ENCODE measurements at places on chromosomes 13 and 19.
A peak's percentile ranks its signal among the peaks of the same experiment; 100 is the strongest.

DNA sequence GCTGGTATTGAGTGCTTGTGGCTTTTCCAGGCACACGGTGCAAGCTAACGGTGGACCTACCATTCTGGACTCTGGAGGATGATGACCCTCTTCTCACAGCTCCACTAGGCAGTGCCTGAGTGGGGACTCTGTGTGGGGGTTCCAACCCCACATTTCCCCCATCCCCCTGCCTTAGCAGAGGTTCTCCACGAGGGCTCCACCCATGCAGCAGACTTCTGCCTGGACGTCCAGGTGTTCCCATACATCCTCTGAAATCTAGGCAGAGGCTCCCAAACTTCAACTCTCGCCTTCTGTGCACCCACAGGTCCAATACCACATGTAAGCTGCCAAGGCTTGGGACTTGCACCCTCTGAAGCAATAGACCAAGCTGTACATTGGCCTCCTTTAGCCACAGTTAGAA is 25.3 kb upstream of the ZSCAN18 start:
- no peak for DNase-seq

GRCh38 chr19:45079911-45080370 is 881 bp downstream of the GEMIN7 start:
- no peak for DNase-seq

GRCh38 chr19:53871454-53871853 is 3.8 kb downstream of the MYADM start:
- DNase-seq = no peak

GRCh38 chr19:48674921-48675824 is 2.4 kb upstream of the NTN5 start:
- DNase-seq = peak; percentile 93

DNA sequence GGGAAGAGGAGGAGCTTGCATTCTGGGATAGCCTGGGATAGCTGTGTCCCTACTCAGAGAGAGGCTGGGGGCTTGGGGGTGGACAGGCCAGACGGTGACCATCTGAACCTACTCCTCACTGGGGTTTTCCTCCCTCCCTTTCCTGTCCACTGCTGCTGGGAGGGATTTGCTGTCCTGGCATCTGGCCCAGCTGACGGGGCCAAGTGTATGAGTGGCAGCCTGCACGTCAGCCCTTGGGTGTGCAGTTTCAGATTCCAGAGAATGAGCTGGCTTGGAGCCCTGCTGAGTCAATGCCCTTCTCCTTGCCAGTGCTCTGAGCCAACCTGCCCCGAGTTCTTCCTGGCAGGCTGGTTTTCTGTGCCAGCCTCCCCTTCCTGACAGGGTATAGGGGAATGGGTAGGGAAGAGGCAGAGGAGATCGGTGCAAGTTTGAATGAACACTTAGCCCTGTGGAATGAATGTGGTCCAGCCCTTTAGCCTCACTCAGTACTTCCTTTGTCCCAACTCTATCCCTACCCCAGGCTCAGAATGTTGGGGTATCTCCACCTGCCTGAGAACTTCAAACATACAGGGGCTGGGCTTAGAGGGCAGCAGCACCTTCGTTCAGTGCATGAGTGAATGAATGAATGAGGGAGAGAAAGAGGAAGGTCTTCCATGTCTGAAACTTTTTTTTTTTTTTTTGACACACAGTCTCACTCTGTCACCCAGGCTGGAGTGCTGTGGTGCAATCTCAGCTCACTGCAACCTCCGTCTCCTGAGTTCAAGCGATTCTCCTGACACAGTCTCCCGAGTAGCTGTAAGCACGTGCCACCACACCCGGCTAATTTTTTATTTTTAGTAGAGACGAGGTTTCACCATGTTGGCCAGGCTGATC is 1.8 kb upstream of the ANGPTL4 start:
- peak; percentile 13 for DNase-seq

- DNase-seq = no peak
Measured at GRCh38 chr13:33441015-33441414, 155.5 kb upstream of the STARD13 start.

- no peak for DNase-seq
Measured at GRCh38 chr13:33913829-33914228, 95.9 kb downstream of the RFC3 start.

GRCh38 chr13:51978796-51979556 is 32.3 kb downstream of the ATP7B start:
- DNase-seq = no peak

GRCh38 chr19:35164418-35164817 is 9.9 kb downstream of the FXYD5 start:
- no peak for DNase-seq

DNA sequence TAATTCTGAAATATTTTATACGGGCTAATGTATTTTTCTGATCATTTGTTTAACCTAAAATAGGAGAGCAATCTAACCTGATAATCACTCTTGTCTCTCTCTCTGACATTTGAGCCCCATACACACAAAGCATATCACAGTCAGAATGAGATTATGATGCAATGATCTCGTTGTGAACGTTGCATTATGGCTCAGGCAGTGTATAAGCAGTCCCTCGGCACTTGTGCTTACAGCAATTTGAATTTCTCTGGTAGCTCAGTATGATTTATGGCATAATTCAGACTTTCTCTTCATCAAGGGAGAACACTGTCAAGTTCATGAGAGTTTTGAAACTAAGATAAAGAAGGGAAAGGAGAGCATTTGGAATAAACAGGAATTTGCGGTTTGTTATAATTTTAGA is 256.1 kb downstream of the DACH1 start:
- no peak for DNase-seq

DNA sequence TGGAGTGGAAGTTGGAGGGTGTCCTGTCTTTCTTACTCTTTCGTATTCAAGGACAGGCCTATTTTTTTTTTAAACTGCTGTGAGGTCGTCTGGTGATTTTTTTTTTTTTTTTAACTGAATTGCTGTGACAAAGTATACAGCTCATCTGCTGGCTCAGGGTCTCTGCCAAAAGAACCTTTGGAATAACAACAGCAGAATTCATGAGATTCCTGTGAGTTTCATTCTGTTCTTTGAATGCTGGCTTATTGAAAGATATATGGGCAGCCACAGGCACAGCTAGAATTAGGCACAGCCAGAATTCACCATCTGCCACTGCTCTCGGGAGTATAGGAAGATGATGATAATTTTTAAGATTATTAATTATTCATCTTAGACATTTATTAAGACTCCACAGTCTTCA is 21.4 kb upstream of the FRY start:
- no peak for DNase-seq

DNA sequence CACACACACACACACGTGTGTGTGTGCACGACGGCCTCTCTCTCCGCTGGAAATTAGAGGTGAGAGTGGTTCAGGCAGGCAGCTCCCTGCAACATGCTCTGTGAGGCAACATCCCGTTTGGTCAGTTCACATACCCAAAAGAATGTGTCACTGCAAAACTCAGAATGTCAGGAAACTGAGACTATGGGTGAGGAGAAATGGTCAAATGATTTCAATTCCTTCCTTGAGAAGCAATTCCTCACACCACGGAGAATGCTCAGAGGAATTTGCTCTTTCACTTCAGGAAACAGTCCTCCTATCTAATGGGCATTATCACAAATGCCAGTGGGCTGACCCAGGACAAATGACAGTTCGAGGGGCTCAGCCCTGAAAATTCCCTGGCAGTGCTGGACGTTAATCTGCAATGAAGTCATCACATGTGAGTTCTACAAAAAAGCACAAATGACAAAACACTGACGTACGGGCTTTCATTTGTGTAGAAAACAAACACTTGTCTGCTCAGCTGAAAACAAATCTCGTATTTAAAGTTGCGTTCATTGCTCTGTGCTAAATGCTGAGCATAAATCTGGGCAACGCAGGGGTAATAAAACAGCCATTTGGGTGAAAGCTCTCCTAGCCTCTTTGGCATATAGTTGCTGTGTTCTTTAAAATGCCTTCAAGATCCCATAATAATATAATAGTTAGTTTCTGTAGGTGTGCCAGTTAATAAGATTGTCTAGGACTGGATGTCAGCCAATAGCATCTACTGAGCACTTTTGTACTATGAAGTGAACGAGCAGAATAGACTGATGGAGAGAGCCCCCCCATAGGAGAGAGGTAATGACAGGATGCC is 18.6 kb upstream of the LATS2 start:
- DNase-seq = no peak

DNA sequence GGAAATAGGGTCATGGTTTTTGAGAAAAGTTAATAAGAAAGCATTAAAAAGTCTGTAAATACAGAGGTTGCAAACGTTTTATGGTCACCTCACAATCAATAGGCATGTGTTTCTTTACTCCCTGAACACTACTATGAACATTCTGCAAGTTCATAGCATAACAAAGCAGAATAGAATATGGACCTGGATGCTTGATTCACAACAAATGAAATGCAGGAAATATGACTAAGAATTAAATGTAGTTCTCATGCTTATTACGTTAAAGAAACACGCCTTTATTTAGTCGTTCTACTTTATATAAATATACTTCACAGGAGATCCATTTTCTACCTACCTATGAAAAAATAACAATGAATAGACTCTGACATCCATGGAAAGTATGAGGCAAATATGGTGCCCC is 344.0 kb downstream of the KCTD12 start:
- DNase-seq = no peak

DNA sequence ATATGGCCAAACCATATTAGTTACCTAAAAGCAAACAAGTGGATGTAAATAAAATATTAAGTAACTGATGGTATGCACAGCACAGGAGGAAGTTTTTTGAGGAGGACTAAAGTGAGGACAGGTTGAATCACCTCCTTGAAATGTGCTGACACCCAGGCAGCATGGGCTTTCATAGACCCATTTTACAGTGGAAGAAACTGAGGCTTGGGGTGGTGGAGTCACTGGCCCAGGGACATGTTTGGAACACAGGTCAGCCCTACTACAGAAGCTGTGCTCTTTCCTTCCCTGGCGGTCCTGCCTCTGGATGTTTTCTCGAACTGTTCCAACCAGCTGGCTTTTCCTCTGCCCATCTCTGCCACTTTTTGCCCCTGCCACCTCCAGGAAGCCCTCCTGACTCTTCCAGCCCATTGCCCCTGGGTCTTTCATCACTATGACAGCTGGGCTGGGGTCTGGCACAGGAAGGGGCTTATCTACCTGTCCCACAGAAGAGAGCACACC is 11.2 kb upstream of the PTPRS start:
- no peak for DNase-seq

GRCh38 chr13:73261739-73262216 is 203.0 kb downstream of the KLF5 start:
- no peak for DNase-seq

DNA sequence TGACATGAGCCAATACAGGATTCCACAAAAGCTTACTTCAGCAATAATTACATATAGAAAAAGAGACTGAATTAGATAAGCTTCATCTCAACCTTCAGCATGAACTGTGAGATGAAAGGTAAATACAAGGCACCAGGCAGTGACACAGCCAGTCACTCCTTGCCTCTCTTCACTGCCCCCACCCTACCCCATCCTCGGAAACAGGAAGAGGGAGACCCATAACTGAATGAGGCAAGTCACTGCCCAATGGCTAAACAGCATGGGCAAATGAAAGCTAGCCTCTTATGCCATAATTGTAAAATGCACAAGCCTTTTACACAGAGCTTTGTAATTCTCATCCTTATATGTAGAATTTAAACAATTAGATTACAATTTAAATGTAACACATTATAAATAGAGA is 1.7 kb downstream of the ZNF160 start:
- DNase-seq = no peak

- DNase-seq = no peak
Measured at GRCh38 chr19:52725528-52725961, 9.3 kb downstream of the ZNF611 start.

- DNase-seq = no peak
Measured at GRCh38 chr19:2070436-2070827, 19.4 kb upstream of the MKNK2 start.

DNA sequence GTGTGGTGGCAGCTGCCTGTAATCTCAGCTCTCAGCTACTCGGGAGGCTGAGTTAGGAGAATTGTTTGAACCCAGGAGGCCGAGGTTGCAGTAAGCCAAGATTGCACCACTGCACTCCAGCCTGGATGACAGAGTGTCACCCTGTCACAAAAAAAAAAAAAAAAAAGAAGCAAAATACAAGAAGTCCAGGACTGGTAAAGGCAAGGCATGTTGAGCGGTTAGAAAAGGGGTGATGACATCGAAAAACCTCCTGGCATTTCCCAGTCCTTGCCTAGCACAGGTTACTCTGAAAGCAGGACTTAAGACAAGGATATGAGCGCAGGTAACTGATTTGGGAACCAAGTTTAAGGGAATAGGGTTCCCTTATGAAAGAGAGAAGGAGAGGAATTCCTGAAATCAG is 2.5 kb upstream of the LILRB4 start:
- DNase-seq = no peak

DNA sequence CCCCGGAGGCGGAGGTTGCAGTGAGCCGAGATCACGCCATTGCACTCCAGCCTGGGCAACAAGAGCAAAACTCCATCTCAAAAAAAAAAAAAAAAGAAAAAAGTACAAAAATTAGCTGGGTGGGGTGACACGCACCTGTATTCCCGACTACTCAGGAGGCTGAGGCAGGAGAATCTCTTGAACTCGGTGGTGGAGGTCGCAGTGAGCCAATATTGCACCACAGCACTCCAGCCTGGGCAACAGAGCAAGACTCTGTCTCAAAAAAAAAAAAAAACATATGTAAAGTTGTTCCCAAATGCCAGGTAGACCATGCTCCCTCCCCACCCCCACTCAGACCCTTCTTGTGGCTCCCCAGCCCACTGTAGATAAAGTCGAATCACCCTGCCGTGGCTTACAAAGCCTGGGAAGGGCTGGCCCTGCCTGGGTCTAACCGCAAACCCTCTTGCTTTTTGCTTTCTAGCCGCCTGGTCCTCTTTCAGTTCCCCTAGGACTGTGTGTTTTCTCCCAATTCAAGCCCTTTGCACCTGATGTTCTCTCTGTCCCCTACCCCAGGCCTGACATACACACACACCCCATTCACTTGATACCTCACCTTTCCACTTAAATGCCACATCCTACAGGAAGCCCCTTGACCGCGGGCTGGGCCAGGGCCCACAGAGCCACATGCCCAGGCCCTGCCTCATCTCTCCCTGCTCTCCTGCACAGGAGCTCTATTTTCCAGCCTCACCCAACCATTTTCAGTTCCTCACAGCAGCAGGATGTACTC is 34.4 kb downstream of the MAP4K1 start:
- no peak for DNase-seq

- no peak for DNase-seq
Measured at GRCh38 chr13:45122941-45123340, 2.6 kb downstream of the GTF2F2 start.

Measured in retina (tissue), 1 donor.